Fibroblast of skin of scalp (primary cell): ENCODE measurements at places on chromosomes 6 and 20.

DNA sequence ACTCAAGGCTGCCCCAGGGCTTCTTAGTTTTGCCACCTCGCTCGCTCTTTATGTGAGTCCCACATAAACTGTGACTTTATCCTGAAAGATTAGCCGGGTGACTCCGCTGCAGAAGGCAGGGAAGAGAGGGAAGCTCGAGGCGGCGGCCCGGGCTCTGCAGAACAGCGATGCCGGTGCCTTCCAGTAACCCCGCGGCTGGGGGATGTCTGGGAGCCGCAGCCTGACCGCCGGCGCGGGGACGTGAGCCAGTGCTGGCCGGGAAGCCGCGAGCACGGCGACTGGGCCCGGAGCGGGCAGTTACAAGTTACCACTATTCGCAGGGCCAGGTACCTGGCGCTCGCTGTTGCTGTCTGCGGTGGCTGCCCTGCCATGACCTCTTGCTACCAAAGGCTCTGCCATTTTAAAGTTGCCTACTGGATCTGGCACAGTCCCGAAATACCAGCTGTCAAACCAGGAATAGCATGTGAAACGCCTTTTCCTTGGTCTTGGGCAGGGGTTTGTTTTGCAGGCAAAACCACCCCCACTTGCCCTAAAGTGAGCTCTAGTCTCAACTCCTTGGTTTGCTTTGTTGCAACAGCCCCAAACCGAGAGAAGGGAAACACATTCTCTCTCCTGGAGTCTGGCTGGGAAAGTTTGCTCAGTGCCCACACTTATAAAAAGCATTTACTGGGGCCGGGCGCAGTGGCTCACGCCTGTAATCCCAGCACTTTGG is 124.0 kb upstream of the SLC2A12 start:
- no peak for DNase-seq

DNA sequence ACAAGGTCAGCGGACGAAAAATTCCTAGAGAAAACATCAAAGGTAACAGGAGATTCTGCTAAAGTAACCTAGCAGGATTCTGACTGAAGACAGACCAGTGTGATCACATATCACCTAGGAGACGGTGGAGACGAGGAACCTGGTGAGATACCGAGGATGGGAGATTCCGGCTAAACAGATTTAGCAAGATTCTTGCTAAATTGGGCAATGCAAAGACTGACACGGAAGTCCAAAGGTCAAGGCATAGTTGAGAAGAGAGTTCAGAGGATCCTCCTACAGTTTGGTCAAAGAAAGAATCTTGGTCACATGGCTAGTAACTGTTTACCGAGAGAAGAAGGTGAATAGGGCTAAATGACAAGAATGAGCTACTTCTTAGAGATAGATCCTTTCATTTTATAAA is 61.1 kb downstream of the TMEM170B start:
- no peak for DNase-seq

- no peak for DNase-seq
These were observed 11.5 kb upstream of the BTBD9 start for GRCh38 chr6:38651121-38651784.

- DNase-seq: no peak
These were observed 91.0 kb downstream of the YTHDF1 start for GRCh38 chr20:63124782-63125580.

- DNase-seq: peak; percentile 22
These were observed 273.5 kb downstream of the COL12A1 start for GRCh38 chr6:74932232-74932888.

DNA sequence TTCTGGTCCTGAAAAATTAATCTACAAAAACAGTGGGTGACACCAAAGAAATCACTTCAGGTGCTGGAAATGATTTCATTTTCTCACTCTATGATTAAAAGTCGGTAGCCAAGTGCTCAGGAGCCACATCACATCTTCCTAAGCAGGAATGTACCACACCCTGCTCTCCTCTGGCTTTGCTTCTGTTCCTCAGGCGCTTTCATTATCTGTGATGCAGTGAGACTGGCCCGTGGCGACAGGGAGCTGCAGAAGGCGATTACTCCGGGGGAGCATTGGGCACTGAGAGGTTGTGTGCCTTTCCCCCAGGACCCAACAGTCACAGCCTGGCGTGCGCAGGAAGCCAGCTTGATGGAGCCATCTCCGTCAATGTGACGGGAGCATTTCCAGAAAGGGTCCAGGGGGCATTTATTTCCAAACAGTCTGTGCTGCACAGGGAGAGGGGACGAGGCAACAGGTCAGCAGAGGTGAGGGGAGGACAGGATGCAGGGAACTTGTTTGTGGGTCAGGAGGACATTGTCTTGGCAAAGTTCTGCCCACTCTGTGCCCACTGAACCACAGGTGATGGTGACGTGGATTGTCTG is 5.6 kb upstream of the ZNF831 start:
- DNase-seq: no peak

- no peak for DNase-seq
These were observed 8.6 kb upstream of the LY6G5C start for GRCh38 chr6:31689249-31690110.

- DNase-seq: peak; percentile 67
These were observed 28.6 kb upstream of the GTSF1L start for GRCh38 chr20:43755390-43755789.
